ENCODE measurements at places on chromosomes 3 and 15.

DNA sequence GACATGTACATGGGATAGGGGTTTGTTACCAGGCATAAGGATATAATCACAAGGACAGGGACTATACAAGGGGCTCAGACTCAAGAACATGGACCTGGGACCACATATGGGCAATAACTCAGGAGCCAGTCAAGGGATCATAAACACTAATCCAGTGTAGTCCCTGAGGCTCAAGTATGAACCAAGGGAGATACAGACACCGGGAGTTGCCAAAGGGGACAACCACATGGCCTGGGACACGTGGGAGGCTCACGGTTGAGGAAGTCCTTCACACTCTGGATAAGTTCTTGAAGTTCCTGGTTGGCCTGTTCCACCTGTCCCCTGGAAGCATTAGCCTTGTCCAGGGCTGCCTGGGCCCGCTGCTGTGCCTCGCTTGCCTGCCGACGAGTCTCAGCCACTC, 1.8 kb upstream of the USP19 start:
- DNase-seq: no peak

GRCh38 chr15:51642696-51643095, 20.1 kb upstream of the DMXL2 start:
- DNase-seq: no peak

GRCh38 chr3:42717306-42717705, 14.7 kb upstream of the HHATL start:
- DNase-seq: no peak

DNA sequence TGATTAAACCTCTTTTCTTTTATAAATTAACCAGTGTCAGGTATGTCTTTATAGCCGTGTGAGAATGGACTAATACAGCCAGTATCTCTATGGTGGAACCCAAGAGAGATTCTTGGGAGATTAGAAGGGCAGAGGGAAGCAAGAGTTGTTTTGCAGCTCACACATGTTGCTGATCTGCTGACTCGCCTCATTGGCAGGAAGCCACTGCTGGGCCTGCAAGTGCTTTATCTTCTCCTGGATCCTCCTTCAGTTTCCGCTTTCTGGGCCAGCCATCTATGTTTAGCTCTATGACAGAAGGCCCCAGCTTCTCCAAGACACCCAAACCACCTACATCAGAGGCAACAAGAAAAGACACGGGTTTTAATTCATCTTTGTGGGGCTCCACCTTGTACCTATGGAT, 23.4 kb upstream of the GALNT15 start:
- DNase-seq: no peak
